GF-D8 (cell line): ENCODE measurements at places on chromosomes 5 and 9.

DNA sequence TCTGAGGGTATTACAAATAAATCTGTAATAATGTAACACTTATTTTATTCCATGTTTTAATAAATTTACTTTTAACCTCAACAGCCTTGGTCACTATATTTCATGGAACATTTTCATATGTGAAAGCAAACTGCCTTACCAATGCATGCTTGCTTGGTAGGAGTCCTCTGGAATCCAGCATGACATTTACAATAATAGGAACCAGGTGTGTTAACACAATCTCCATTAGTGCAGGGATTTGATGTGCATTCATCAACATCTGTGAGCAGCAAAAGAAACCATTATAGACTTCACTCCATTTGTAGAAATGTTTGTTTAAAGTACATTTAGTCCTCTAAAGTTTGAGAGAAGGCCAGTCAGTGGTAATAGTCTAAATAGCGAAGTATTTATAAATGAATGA, 159.4 kb downstream of the FBN2 start:
- DNase-seq: no peak

DNA sequence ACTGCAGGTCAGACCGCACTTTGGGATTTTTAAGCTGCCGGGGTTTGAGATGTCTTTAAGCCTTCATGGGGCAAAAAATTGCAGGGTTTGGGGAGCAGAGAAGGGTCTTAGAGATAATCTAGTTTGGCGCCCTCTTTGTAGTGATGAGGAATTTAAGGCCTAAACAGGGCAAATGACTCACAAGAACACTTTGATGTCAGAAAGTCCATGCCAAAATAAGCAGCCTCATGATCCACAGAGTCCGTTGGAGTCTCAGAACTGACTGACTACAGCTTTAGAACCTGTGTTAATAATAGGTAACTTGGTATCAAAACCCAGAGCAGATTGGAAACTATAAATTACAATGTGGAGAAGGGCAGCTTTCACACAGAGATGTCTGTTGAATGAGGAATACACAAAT, 35.9 kb upstream of the PTGS1 start:
- DNase-seq: no peak

DNA sequence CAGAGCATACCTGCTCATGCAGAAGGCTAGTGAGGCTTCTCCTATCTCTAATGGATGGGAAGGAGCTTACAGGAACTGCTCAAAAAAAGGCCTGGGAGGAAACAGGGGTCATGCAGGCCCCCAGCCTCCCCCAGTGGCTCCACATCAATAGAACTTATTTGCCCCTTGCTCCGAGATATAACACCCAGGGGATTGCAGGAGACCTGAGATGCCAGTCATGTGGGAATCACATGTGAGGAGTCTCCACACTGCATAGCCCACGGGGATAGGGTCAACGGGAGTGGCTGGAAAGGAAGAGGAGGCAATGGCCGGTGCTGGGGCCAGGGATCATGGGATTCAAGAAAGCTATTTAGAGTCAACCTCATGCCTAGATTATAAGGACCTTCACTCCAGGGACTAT, 76.2 kb downstream of the NRG2 start:
- no peak for DNase-seq

- DNase-seq: no peak
Measured at GRCh38 chr5:60147791-60148190, 254.3 kb upstream of the PDE4D start.

GRCh38 chr9:127783111-127784008, 2.5 kb upstream of the CDK9 start:
- DNase-seq: peak; percentile 96

DNA sequence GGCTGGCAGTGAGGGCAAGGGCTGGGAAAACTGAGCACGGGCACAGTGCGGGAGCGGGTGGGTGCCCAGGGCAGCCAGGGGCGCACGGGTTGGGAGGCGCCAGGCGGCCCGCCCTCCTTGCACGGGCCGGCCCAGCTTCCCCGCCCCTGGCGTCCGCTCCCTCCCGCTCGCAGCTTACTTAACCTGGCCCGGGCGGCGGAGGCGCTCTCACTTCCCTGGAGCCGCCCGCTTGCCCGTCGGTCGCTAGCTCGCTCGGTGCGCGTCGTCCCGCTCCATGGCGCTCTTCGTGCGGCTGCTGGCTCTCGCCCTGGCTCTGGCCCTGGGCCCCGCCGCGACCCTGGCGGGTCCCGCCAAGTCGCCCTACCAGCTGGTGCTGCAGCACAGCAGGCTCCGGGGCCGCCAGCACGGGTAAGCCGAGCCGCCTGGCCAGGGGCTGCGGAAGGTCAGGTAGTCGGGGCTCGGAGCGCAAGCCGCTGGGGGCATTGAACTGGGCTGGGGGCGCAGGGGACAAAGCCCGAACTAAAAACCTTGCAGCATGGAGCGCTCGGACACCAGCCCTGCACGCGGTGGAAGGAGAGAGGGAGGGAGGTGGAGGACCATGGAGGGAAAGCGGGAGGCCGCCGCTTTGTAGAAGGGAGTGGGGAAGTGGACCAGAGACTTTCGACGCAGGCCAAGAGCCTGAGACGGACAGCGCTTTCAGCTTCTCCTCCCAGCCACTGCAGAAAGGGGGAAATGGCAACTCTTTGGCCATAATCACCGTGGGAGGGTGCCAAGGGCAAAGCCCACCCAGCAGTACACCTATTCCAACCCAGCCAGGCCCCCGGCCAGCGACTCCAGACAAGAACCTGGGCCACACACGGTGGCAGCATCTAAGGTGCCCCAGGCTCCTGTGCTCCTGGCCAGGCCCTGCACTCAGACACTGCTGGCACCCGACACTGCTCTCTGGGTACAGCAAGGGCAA, at the start of gene TGFBI:
TGFBI (plus strand) TSS at position 207 of the 961 bp plus-strand sequence; CDS start at position 275, 68 bp downstream.
- DNase-seq: no peak

DNA sequence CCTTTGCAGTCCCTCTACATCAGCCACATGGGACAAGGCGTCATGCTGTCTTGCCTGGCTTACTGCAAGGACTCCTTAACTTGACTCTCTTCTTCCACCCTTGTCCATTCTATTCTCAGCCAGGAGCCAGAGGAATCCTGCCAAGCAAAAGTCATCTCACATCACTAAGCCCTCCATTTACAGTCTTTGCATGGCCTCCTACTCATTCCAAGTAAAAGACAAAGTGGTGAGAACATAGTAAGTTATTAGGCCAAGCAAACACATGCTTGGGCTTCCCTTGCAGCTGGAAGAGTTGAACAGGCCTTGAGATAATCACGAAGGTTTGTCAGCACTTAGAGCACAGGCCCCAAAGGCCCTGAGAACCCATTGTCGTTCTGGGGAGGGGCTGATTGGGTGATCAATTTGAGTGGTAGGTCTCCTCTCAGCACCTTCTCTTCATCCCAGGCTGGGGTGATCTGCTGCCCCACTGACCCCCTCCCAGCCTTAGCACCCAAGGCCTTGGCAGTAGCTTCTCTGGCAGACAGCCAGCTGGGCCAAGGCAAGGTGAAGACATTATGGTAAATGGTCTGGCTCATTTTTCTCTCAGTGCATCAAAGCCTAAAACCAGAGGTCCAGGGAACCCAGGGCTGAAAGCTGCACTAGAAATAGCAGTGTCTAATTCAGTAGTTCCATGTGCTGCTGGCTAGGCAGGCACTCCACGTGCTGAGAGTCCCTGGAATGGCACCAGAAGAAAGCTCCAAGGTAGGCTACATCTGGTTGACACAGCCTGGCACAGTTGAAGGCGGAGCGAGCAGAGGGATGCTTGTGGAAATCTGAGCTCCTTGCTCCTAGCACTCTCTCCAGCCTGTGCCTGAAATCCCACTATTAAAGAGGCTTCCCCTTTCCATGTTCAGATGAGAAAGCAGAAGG, 121.4 kb downstream of the ASTN2 start:
- DNase-seq: no peak

GRCh38 chr9:15529566-15530324, 19.0 kb upstream of the PSIP1 start:
- DNase-seq: no peak

GRCh38 chr5:119368238-119368630, 12.4 kb downstream of the TNFAIP8 start:
- no peak for DNase-seq

- no peak for DNase-seq
Measured at GRCh38 chr5:37717613-37718431, 122.0 kb downstream of the GDNF start.

DNA sequence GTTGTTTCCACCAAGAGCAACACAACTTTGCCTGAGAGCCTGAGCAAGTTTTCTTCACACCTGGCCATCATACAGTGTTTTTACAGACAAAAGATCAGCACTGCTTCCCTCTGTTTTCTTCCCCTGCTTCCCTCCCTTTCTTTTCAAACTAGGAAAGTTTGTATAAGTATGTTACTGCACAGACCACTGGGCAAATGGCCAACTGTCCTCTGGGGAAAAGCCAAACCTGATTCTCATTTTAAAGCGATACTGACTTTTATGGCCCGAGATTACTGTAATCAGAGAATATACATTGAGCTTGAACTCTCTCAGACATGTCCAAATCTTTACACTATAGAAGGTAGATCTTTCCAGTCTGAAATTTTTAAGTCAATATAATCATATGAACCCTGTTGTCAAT, 415.0 kb downstream of the NFIB start:
- no peak for DNase-seq
